Stimulated activated CD4-positive, alpha-beta T cell treated with anti-CD3 and anti-CD28 coated beads, Interleukin-1b, Interleukin-23, amount 100 ng/mL, for 24 hours (primary cell): ENCODE measurements at places on chromosomes 7 and 10.

DNA sequence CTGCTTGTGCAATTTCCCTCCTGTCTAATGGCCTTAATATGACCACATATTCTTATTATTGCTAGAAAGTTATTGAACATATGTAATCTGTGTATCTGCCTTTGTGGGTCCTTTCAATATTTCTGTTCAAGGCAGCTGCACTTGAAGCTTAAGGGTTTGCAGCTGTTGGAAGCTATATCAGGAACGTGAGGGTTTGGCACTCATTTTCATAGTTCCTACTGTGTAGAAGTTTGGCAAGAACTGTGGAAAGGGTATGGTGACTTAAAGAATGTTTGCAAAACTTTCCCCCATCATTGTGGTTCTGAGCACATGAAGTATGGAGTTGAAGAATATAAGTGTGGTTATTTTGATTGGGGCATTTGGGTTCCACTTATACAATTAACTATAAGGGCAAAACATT, 144.7 kb upstream of the SEMA3A start:
- no peak for DNase-seq

GRCh38 chr7:33040803-33041516, 21.6 kb downstream of the NT5C3A start:
- peak; percentile 15 for DNase-seq

GRCh38 chr10:70587045-70587658, 15.4 kb downstream of the PRF1 start:
- DNase-seq = no peak

DNA sequence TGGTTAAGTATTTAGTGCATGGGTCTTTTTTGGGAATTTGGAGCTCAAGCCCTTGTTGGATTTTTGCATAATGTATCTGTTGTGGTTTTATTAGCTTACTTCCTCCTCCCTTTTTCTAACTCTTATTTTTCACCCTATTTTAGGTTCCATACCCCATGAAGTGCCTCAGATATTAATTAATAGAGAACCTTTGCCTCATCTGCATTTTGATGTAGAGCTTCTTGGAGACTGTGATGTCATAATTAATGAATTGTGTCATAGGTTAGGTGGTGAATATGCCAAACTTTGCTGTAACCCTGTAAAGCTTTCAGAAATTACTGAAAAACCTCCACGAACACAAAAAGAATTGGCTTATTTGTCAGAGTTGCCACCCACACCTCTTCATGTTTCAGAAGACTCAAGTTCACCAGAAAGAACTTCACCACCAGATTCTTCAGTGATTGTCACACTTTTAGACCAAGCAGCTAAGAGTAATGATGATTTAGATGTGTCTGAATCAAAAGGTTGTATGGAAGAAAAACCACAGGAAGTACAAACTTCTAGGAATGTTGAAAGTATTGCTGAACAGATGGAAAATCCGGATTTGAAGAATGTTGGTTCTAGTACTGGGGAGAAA, 28.0 kb downstream of the SIRT1 start:
- no peak for DNase-seq

DNA sequence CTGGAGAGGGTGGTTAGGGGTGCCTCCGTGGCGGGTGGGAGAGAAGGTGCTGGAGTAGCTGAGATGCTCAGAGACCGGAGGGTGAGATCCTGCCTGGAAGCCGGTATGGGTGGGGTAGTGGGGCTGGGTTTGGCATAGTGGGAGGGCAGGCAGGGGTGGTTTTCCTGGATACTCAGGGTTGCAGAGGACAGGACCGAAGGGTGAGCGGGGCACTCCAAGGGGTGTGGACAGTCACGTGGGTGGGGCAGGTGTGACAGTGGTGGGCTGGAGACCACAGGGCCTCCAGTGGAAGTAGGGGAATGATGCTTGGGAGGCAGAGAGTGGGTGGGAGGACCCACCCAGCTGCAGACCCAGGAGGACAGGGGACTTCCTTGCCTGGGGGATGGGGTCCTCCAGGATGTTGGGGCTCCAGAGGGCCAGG, 1.9 kb downstream of the SCART1 start:
- no peak for DNase-seq

- DNase-seq = no peak
These were observed 7.2 kb upstream of the HGF start for GRCh38 chr7:81776948-81777630.

DNA sequence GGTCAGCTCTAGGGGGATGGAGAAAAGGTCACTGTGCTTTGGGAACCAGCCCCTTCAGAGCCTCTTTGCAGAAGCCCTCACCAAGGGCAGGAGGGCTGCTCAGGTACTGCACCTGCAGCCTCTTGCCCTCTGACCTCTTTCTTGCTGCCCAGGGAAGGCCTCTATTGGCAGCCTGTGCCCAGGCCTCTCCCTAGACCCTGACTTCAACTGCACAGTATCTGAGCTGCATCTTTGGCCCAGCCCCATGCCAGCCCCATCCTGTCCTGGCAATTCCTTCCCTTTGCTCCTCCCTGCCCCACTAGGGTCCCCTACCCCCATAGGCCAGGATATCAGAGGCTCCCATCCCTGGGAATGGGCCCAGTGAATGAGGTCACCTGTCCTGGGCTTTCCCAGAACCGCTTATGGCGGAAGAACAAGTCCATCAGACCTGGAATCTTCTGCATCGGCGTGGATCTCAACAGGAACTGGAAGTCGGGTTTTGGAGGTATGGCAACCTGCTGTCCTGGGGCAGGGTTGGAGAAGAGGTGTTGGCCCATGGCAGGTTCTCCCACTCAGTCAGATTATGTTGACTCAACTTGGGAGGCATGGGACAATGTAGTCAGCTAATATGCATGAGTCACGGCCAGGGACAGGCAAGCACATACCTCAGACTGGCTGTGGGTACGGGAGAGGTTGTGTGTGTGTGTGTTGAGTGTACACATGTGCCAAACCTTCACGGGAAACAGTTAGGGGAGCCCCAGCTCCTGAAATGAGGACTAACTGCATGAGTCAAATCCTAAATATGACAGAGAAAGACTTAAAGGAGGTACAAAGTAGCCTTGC, 17.1 kb upstream of the CPA1 start:
- no peak for DNase-seq

GRCh38 chr7:157377436-157378124, 40.8 kb downstream of the DNAJB6 start:
- no peak for DNase-seq

DNA sequence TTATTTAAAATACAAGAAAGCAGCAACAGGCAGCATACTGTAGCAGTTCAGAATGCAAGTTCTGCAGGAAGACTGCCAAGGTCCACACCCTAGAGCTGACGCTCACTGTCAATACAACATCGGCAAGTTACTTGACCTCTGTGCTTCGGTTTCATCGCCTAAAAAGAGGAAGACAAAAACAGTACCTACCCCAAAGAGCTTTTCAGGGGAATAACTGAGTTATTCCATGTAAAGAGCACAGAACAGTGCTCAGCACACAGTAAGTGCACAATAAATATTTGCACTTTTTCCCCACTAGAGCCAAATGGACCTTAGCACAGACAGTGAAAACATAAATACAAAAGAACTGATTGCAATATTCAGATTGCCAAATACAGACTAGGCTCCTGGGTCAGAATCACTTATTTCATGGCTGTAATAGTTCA, 88.6 kb downstream of the USP6NL start:
- DNase-seq = no peak

- DNase-seq = no peak
These were observed 194.0 kb upstream of the AHR start for GRCh38 chr7:17104419-17104818.

GRCh38 chr7:34064519-34065158, 159.3 kb downstream of the BMPER start:
- DNase-seq = no peak

DNA sequence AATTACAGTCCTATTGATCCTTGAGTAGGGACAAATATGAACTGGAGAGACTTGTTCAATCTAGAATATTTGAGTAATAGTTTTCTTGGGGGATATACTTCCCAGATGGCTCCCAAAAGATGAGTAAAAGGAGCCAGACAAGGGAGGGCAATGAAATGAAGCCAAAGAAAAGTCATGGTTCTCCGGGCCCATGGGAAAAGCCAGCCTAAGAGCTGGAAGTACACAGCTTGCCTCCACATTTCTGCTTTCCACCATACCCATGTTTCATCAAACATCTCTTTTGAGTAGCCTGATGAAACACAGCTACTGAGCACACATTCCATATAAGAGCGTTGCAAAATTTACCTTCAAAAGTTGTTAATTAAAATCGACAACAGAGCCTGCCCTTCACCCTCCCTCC, 535.0 kb upstream of the FZD8 start:
- no peak for DNase-seq

- no peak for DNase-seq
These were observed 181.1 kb downstream of the NRP1 start for GRCh38 chr10:33153251-33153967.

DNA sequence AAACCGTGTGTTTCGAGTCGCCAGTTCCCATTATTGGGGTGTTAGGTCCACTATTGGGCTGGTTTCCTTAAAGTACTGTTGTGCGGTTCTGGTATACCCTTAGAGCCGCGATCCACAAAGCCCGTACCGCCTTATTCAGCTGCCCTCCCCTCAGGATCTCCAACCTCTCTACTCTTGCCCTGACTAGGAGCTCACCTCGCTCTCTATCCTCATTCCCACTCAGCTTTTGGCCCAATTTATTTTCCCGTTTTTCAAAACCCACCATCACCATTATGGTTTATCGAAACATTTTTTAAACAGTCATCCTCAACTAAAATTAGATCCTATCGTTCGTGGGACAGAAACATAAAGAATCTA, 461 bp upstream of the ETV1 start:
- DNase-seq = no peak

DNA sequence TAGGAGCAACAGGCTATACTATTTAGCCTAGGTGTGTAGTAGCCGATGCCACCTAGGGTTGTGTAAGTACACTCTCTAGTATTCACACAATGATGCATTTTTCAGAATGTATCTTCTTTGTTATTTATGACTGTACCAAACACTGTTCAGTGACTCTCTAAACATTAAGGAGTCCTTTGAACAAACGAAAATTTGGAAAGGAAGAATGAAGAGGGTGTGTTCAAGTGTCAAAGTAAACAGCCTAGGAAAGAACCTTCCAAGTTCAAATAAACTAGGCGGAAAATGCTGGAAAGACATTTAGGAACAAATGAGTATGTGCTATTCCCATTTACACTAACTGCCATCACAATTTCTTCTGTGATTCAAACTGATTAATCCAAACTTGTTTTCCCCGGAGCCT, 142.4 kb downstream of the CHCHD3 start:
- DNase-seq = no peak

DNA sequence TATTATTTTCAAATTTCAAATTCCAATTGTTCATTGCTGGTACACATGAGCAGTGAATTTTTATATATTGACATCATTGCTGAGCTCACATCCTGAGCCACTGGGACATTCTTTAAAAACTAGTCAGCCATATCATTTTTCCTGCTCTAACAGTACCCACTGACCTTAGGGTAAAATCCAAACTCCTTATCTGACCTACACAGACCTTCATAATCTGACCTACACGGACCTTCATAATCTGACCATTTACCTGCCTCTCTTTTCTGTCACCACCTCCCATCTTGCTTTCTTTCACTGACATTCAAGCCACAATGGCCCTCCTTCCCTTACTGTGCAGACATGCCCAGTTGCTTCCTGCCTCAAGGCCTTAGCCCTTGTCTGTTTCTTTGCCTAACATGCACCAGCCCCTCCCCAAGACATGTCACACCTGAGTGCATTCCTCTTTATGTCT, 16.1 kb upstream of the CUZD1 start:
- DNase-seq = no peak

DNA sequence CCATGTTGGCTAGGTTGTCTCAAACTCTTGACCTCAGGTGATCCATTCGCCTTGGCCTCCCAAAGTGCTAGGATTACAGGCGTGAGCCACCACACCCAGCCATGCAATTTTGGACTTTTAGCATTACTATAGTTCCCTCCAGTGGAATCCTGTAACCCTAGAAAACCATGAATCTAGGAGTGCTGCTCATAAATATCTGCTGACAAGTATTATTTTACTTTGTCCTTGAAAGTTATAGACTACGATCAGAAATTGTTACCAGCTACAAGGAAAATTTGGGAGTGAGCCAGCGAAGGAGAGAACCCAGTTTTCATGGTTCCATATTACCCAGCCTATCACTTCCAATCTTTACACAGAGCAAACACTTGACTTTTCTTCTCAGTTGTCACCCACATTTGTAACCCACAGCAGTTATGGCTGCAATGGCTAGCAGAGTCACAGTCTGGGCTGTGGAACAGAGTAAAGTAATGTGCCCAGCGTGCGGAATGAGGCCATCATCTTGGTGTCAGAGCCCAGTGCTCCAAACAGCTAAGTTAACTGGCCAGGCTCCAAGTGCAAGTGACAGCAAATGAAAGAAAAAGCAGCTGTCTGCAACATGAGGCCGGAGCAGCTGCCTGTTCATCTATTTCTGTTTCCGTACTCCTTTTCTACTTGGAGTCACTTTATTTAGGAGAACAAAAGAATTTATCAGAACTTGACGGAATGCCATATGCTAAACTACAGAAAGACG, 29.9 kb downstream of the ZC3HC1 start:
- no peak for DNase-seq

- no peak for DNase-seq
These were observed 31.1 kb upstream of the RHEB start for GRCh38 chr7:151550656-151551286.

GRCh38 chr10:105269689-105270088, 628.6 kb downstream of the SORCS3 start:
- DNase-seq = no peak

DNA sequence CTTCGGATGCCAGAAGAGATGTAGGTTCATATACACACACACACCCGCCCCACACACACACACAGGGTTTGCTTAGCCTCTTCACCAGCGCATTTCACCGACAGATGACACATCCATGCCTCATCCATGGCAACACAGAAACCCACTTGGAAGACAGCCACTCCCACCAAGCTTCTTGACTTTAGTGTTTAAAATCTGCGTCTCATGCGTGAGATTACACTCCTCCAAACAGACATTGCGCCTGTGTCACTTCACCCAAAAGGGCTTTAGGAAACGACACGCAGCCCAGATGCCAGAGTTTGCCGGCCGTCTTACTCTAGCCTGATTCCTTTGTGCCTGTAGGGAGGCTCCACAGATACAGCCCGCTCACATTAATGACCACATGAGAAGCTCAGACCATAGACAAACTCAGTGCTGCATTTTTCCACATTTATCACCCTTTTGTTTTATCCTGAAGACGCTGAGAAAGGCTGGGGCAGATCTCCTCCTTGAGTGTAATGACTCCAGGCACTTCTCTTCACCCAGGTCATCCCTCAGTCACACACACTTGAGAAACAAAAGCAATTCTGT, 73.8 kb downstream of the DIP2C start:
- no peak for DNase-seq

- no peak for DNase-seq
These were observed 150.6 kb downstream of the TPST1 start for GRCh38 chr7:66355756-66356155.
